Skeletal muscle cell (primary cell): ENCODE measurements at places on chromosomes 4 and X.

GRCh38 chrX:22351966-22352365 lies 79.3 kb downstream of the CBLL2 start:
- DNase-seq, result no peak

- no peak for DNase-seq
These were observed 14.2 kb downstream of the SEC24D start for GRCh38 chr4:118821590-118822293.

DNA sequence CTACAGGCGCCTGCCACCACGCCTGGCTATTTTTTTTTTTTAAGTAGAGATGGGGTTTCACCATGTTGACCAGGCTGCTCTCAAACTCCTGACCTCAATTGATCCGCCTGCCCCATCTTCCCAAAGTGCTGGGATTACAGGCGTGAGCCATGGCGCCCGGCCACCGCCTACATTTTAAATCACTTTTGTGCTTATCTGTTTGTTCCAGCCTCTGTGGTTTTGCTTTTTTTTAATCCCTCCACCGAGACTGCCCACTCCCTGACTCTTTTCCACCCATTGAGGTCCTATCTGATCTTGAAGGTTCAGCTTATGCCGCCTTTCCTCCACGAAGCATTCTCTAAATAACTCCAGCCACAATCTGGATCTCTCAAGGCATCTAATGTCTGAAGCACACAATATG lies 73.5 kb downstream of the CHRDL1 start:
- no peak for DNase-seq

DNA sequence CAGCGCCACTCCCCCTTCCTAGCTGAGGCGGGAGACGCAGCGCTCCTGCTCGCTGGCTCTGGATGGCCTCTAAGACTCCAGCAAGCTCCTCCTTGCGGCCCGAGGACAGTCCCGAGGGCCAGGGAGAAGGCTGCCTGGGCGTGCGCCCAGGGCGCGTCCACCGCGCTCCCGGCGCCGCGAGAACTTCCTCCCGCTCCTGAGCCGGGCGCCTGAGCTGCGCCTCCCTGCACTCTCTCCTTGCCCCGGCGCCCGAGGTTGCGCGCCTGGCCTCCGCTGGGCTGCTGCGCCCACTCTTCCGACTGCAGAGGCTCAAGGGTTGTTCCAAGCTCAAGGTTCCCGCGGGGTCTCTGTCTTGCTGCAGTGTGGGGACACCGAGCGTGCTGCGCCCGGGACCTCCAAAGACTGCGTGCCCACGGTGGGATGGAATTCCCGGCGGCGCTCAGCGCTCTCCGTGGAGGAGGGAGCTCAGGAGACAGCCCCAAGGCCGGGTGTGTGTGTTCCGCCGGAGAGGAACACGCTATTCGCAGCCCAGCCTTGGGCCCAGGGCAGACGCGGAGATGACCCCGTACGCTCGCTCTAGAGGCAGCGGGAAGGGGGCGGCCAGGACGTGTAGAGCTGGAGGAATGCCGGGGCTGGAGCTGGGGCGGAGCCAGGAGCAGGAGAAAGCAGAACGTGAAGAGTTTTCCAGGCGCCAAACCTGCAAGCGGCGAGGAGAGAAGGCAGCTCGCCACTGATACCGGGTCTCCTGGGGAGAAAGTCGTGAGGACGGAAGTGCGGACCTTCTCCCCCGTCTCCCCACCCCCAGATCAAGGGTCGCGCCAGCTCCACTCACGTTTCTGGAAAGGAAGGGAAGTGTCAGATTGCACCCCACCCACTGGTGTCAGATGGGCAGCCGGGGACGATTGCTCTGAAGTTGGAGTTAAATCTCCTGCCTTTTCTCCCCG lies at the start of gene ARHGAP6:
ARHGAP6 (minus strand) TSS at position 753 of the 944 bp plus-strand sequence. CDS start 1,092 bp downstream, outside the sequence.
- DNase-seq, result no peak

- DNase-seq, result peak; percentile 72
These were observed 151.4 kb upstream of the USP9X start for GRCh38 chrX:40933706-40934425.

GRCh38 chr4:38514465-38515146 lies 149.4 kb upstream of the KLF3 start:
- no peak for DNase-seq

GRCh38 chr4:89438102-89438831 lies 130.7 kb upstream of the GPRIN3 start:
- DNase-seq, result no peak

DNA sequence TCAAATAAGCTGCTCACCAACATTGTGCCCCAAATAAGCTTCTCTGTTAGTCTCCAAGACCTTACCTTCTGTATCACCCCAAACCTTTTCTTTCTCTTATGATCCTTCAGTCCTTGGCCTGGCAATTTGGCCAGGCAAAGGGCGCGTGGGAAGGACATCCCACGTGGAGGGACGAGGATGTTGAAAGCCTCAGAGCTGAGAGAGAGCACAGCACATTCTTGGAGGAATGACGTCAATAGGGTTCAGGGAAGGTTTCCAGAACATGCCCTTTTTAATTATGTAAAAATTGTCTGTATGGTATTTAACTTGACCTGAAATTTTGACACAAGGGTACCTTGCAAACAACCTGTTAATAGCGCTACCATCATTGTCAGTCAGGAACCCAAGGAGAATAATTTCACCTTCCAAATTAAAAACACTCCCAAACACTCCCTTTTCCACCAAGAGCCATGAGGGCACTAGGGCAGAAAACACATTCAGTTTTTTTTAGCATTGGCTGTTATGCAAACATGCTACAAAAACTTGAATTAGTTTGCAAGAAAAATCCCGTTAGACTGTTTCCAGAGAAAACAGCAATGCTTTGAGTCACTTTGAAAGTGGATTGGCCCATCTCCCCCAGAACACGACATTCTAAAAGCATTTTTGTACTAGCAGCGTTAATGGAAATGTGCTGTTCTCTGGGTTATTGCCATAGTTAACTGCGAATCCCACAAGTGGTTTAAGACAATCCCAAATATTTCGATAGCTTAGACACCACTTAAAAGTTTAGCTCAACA lies 183.2 kb upstream of the PUDP start:
- DNase-seq, result peak; percentile 80

GRCh38 chr4:134326866-134327265 lies 125.3 kb upstream of the PABPC4L start:
- DNase-seq, result no peak

- DNase-seq, result no peak
These were observed 43.1 kb upstream of the MTM1 start for GRCh38 chrX:150525061-150525919.

DNA sequence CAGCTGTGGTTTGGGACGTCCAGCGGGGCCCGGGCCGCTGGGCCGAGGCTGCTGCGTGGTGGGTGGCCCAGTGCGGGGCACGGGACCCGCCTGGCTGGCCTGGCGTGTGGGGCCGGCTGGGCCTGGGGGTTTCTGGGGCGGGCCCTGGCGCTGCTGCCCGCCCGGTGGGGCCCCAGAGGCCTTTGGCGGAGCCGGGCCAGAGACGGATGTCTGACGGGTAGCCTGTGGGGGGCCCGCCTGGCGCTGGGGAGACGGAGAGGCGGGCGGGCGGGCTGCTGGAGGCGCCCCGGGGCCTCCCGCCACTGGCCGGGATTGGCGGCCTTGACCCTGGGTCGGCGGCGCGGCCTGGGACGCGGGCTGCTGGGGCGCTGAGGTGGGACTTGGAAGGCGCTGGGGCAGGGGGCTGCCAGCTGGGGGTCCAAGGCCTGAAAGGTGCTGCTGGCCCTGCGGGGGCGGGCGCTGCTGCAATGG lies 8.1 kb upstream of the TIMP1 start:
- no peak for DNase-seq

DNA sequence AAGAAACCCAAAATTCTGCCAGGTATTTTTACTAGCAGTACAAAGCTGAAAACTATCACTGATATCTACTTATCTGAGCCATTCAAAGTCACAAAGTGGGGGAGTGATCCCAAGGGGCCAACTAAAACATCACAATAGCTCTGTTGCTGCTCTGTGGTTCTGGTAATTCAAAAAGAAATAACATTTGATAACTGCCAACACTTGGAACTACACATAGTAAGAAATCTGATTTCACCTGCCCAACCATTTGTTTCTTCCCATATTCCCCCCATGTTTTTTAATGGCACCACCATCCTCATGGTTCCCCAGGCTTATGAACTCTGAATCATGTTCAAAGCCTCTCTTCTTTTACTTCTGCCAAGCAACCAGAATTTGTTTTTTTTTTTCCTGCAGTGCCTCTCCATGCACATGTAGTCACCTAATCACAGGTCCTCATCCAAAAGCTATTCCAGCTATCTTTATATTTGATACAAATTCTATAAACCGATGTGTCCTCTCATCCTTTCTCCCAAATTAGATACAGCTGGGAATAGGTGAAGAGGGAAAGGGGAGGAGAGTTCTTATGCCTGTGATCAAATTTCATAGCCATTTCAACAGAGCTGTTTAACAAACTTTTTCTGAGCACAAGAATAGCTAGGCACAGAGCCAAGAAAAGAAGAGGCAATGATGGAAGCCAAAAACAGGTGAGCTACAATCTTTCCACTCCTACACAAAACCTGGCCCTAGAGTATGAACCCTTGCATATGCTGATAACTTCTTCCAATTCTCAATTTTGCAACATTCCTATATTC lies 7.7 kb downstream of the AMMECR1 start:
- no peak for DNase-seq

DNA sequence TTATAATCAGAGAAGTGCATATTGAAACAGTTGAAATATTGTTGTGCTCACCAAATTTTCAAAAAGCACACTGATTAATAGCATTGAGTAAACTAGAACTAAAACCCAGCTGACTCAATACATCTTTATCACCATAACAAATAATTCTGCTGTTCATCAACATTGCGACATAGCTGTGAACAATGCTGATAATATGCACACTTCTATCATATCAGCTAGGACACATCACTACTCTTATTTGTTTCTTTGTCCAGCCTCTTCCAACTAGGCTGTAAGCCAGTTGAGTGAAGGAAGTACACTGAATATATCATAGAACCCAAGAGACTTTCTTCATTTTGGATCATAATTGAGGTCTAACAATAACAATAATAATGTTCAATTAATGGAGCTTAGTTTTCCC lies 349.7 kb downstream of the IQCM start:
- DNase-seq, result peak; percentile 25

- no peak for DNase-seq
These were observed 1941.5 kb upstream of the PCDH10 start for GRCh38 chr4:131207589-131207988.

GRCh38 chr4:132998585-132999230 lies 150.4 kb upstream of the PCDH10 start:
- no peak for DNase-seq

- no peak for DNase-seq
These were observed 37.6 kb upstream of the CRMP1 start for GRCh38 chr4:5930456-5930855.

DNA sequence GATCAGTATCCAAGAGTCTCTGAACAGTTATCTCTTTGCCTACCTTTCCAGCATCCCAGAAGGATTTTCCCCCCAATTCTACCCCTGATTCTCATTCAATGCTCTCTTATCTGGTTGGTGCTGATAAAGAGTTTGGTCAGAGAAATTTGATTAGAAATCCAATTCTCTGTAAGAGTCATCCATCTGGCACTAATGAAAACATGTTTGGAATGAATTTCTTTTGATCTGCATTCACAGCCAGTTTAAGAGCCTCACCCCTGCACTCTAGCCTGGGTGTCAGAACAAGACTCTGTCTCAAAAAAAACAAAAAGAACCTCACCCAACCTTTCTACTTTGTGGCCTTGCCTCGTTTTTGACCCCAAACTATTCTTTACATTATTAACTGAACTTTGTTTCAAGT lies 122.1 kb downstream of the MANBA start:
- DNase-seq, result no peak

DNA sequence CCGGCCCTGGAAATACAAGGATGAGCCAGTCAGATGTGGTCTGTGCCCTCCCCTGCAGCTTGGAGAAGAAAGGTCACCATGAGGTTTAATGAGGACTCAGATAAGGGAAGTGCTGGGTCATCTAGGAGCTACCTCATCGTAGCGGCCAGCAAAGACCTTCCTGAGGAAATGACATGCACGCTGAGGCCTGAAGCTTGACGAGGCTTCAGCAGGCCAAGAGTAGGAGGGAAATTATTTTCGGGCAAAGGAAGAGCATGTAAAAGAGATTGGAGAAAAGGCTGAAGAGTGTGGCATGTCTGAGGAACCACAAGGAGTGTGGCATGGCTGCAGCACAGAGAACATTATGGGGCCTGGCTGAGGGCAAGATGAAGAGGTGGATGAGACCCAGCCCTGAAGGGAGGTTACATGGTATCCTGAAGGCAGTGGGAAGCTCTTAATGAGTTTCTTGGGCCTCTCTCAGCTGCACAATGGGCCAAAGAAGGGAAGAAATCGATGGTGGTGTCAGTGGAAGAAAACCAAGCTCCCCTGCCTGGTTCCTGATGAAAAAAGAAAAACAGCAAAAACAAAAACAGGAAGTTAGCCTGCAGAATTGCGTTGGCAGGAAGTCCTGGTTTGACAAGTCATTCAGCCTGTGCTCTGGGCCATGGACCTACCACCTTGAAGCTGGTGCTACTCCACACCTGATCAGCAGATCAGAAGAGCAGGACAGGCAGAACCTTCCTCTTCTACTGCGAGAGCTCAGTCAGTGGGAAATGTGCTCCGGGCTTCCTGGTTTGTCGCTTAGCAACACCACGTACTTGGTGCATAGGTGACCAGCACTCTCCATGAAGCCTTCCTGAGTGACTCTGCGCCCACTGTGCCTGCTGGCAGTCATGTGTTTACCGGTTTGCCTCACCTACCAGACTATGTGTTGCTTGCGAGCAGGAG lies 134.5 kb upstream of the KLF3 start:
- no peak for DNase-seq

DNA sequence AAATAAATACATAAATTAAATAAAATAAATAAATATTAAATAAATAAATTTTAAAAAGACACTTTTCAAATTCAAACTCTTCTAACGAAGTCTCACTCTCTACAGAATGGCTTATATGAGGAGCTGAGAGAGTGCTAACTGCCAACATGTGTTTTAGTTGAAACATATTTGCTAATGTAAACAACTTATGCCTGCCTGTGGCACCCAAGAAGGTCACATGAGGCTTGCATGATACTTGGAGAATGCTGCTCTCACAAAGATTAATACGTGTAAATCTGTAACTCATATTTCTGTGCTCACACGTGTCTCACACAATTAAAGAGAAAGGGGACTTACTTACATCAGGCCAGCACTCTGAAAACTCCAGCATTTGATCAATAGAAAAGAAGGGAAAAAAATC lies 43.2 kb upstream of the PITX2 start:
- DNase-seq, result no peak

GRCh38 chrX:115892056-115892708 lies 278.4 kb upstream of the AGTR2 start:
- DNase-seq, result no peak

DNA sequence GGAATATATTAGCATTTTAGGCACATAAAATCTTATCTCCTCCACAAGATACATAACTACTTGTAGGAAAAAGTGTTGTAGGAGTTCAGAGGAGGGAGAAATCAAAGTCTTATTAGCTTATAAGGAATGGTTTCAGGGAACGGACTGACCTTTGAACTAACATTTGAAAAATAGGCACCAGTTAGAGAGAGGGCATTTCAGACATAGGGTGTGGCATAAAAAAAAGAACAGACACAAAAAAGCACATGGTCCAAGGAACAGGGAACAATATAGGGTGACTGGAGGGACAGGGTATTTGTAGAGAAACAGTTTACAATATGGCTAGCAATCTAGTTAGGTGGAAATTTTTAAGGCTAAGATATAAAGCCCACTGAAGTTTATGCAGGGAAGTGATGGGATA lies 6.4 kb downstream of the ABCB7 start:
- DNase-seq, result no peak
